Breast epithelium (tissue), 4 donors: ENCODE measurements at places on chromosomes 12 and 14. TPM values are rescaled to one million over a fixed set of nuclear protein-coding genes. Genes with fewer than 3 reads are reported as not detected.

The TEX22 gene
- total RNA-seq, result 0.64 TPM

The PTHLH gene
- 7.5 TPM for total RNA-seq

The RASSF8 gene
- total RNA-seq, result 47.5 TPM

The SSTR1 gene
- total RNA-seq, result 0.29 TPM

The DHH gene
- 0.29 TPM for total RNA-seq

- H3K36me3 ChIP-seq, result no peaks in the 10 kb centered on the region
- H3K4me1 ChIP-seq, result no peaks in the 10 kb centered on the region
- H3K27ac ChIP-seq, result no peak overlapping the region
- no peak overlapping the region for H3K4me3 ChIP-seq
- no peak for DNase-seq
These were observed 93.0 kb downstream of the PLEKHA5 start for GRCh38 chr12:19222558-19222957.

DNA sequence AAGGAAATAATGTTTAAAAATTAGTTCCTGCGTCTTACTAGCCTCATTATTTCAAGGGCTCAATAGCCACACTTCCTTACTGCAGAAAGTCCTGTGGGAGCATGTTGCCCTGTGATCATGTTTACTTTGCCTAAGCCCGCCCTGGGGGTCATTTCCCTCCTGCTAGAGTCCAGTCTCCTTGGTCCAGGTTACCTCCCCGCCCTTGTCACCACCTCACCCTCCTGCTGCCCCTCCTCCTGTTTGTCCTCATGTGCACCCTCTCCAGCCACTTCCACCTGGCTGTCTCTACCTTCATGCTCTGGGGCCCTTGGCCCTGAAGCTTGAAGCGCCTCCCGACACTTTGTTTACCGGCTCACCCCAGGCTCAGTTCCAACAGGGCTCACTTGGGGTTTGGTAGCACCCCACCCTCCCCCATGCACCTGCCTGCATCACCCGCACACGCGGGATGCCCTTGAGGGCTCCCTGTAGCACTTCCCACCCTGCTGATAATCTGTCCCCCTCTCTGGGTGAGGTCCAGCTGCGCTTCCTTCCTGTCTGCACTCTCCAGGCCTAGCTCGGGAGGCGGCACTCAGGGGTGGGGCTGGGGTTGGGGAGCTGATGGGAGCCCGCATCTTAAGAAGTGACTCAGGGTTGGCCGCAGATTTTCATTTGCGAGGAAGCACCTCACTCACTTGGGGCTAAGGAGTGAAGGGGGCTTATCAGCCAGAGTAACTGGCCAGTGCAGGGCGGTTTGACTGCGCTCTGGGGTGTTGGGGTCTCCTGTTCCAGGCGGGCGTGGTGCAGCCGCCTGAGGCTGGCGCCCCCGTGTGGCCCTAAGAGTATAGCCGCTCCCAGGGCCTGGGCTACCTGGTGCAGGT lies 40.1 kb downstream of the SMIM41 start:
- H3K36me3 ChIP-seq, result no peaks in the 10 kb centered on the region
- H3K27ac ChIP-seq, result no peak overlapping the region
- H3K27me3 ChIP-seq, result no peaks in the 10 kb centered on the region
- H3K4me3 ChIP-seq, result no peak overlapping the region
- H3K4me1 ChIP-seq, result no peaks in the 10 kb centered on the region
- no peak for DNase-seq

GRCh38 chr12:58870595-58870994 lies 49.7 kb downstream of the LRIG3 start:
- H3K4me3 ChIP-seq, result no peak overlapping the region
- no peak for DNase-seq
- H3K27ac ChIP-seq, result peak overlapping the region; percentile 29
- H3K27me3 ChIP-seq, result no peaks in the 10 kb centered on the region
- H3K36me3 ChIP-seq, result peaks cover 5% of the 10 kb centered on the region
- H3K4me1 ChIP-seq, result no peaks in the 10 kb centered on the region

DNA sequence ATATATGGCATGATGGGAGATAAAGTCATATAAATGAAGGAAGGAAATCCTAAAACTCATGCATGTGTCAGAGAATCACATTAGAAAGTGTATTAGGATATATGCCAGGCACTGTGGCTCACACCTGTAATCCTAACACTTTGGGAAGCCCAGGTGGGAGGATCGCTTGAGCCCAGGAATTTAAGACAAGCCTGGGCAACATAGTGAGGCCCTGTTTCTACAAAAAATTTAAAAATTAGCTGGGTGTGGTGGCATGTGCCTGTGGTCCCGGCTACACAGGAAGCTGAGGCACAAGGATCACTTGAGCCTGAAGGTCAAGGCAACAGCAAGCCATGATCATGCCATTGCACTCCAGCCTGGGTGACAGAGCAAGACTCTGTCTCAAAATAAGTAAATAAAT lies 130.3 kb upstream of the ARID2 start:
- no peak overlapping the region for H3K4me3 ChIP-seq
- H3K27ac ChIP-seq, result no peak overlapping the region
- H3K36me3 ChIP-seq, result no peaks in the 10 kb centered on the region
- DNase-seq, result no peak
- no peaks in the 10 kb centered on the region for H3K4me1 ChIP-seq

DNA sequence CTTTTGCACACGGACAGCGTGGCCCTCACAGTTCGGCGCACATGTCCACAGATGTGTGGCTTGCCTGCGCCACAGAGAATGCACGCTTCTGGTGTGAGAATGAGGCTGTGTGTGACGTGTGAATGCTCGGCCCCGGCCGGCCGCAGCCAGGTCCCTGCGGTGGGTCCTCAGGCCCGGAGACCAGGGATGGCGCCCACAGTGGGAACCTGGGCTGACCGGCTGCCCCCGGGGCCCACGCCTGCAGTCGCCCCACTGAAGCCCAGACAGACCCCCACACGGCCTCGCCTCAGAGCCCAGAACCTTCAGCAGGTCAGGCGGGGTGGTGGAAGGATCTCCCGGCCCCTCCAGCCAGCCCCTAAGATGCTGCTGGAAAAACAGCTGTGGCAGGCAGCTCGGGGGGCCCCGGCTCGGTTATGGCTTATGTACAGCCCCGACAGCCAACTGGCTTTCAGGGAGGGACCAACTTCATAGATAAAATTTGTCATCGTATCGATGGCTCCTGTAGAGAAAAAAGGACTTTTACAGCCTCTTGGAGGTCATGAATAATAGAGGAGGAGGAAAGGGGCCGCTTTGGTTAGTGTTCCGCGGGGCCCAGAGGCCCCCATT lies 4.5 kb upstream of the C14orf180 start:
- no peak for DNase-seq
- H3K4me1 ChIP-seq, result no peaks in the 10 kb centered on the region
- no peaks in the 10 kb centered on the region for H3K27me3 ChIP-seq
- H3K27ac ChIP-seq, result no peak overlapping the region
- no peaks in the 10 kb centered on the region for H3K36me3 ChIP-seq

DNA sequence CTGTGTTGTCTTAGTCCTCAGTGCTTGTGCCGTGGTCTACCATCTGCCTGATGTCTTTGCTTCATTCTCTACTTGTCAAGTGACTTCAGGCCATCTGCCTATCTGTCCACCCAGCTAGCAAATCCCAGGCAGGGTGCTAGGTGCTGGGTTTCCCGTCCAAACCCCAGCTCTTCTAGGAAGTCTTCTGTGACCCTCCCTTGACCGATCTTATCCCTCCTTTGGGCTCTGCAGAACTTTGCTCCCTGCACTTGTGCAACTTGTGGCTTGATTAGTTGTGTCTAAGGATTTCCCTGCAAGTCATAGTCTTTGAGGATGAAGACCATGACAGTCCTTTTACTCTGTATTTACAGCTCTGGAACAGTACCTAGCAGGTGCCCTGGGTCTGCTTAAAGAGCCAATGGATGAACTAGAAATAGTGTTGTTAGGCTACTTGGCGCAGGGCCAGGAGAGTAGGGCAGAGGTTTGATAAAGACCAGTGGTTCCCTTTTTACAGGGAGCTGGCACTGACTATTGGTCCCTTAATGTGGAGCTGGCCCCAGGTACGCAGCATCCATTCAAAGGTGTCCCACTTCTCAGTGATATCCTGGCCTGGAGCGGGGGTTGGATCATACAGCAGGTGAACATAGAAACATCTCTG lies 60.1 kb downstream of the ADCK1 start:
- H3K4me1 ChIP-seq, result no peaks in the 10 kb centered on the region
- no peak overlapping the region for H3K27ac ChIP-seq
- no peak for DNase-seq
- H3K27me3 ChIP-seq, result no peaks in the 10 kb centered on the region

- DNase-seq, result no peak
- H3K27me3 ChIP-seq, result no peaks in the 10 kb centered on the region
- H3K4me1 ChIP-seq, result no peaks in the 10 kb centered on the region
- H3K4me3 ChIP-seq, result no peak overlapping the region
- H3K36me3 ChIP-seq, result no peaks in the 10 kb centered on the region
- H3K27ac ChIP-seq, result no peak overlapping the region
These were observed 228.8 kb downstream of the C12orf75 start for GRCh38 chr12:105559310-105559709.

DNA sequence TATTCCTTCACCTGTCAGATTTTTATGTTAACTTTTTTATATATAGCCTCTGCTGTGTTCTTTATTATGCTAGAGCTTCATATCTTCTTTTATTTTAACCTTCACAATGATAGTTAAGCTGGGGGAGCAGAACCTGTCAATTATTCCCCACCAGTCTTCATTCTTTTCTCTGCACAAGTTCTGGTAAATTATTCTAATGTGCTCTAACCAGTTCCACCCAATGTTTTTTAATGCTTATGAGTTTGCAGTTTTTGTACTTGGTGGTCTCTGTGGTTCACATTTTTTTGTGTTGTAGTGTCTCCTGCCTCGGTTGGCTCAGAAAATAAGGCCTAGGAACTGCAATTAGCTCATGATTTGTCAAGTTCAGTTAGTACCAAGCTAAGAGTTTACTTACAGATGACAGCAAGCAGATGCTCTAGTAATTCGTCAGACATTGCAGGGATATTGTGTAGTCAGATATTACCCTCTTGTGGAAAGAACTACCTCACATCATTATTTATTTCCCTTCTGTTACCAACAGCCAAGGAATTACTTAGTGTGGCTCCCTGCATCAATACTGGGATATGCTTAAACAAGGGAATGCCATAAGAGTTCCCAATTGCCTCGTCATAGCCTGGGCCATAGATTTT lies 14.5 kb downstream of the DYRK2 start:
- no peaks in the 10 kb centered on the region for H3K36me3 ChIP-seq
- H3K27ac ChIP-seq, result no peak overlapping the region
- DNase-seq, result no peak
- H3K27me3 ChIP-seq, result no peaks in the 10 kb centered on the region

DNA sequence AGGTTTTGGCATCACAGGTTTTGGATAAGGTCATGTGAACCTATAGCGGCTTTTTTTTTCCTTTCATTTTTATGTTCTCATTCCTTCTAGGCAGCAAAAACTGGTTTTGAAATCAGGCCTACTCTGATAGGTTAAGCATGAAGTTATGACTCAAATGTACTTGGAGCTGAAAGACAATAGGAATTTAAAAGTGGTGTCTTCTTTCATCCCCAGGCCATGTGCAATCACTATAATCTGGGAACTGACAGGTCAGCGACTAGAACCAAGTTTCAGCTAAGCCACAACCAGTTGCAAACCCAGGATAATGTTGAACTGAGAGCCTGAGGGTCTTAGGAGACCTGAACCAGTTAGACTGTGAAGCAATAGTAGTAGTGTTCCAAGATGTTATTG lies 74.3 kb downstream of the ANO6 start:
- no peak overlapping the region for H3K27ac ChIP-seq
- no peaks in the 10 kb centered on the region for H3K36me3 ChIP-seq
- no peak for DNase-seq
- no peaks in the 10 kb centered on the region for H3K4me1 ChIP-seq
